ENCODE measurements at places on chromosomes 5 and 9.

- DNase-seq, result no peak
Observed at GRCh38 chr9:20990867-20991266, 40.6 kb downstream of the HACD4 start.

- DNase-seq, result no peak
Observed at GRCh38 chr5:139898981-139899380, 103.4 kb downstream of the PSD2 start.

DNA sequence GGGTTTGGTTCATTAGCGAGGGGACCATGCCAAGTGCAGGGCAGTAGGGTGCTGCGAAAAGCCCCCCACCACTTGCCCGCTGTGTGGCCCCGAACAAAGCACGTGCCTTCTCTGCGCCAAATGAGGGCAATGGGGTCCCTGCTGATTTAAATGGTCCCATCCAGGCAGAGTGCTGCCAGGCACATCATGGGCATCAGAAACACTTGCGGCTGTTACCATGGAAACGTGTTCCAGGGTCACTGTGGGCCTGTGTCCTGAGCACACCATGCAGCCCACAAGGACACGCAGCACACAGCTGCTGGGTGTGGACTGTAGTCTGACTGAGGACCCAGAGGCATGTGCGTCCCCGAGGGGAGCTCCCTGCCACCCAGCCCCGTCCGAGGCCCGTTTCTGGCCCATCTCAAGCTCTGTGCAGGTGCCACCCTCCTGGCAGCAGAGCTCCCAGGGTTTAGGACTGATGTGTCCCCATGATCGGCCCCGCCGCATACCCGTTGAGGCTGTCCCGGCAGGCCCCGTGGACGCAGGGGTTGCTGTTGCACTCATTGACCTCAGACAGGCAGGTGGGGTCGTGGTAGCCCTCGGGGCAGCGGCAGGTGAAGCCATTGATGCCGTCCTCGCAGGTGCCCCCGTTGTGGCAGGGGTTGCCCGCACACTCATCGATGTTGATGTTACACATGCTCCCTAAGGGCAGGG, 31.3 kb upstream of the SEC16A start:
- no peak for DNase-seq

GRCh38 chr5:80951366-80951765, 8.8 kb upstream of the RASGRF2 start:
- DNase-seq, result no peak

GRCh38 chr5:122144236-122144635, 14.9 kb downstream of the ZNF474 start:
- no peak for DNase-seq

GRCh38 chr9:131361202-131361833, 32.6 kb upstream of the PRRC2B start:
- no peak for DNase-seq

DNA sequence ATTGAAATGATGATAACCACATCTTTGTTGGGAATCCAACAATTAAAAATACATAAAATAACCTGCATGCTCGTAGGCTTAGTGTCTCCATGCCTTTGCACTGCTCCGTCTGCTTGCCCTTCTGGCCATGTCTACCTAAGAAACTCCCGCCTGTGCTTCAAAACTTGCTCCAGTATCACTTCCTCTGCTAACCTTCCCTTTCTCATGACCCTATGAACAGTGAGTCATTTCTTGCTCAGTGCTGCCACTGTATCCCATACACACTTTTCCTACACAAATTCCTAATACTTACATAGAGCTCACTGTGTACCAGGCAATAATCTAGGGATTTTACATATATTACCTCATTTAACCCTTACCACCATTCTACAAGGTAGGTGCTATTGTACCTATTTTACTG, 33.5 kb downstream of the TMEM245 start:
- no peak for DNase-seq

GRCh38 chr9:4514252-4515128, 24.2 kb downstream of the SLC1A1 start:
- no peak for DNase-seq
